ENCODE measurements at places on chromosomes 12 and 14.
A peak's percentile ranks its signal among the peaks of the same experiment; 100 is the strongest.

DNA sequence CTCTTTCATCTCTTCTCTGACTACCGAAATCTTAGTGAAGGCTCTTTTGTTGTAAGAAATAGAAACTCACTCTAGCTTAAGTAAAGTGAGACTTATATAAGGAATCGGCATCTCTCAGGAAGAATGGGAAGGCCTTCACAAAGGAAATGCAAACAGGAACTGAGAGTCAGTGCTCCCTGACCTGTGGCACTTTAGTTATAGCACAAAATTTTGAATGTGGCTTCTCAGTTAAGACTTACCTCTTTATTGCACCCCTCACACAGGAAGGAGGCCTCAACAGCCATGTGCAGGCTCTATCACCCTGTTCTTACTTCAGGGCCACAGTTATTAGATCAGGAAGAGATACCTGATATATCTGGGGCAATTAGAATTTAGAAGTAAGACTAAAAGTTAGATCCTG is 224.7 kb upstream of the EGLN3 start:
- DNase-seq = no peak

DNA sequence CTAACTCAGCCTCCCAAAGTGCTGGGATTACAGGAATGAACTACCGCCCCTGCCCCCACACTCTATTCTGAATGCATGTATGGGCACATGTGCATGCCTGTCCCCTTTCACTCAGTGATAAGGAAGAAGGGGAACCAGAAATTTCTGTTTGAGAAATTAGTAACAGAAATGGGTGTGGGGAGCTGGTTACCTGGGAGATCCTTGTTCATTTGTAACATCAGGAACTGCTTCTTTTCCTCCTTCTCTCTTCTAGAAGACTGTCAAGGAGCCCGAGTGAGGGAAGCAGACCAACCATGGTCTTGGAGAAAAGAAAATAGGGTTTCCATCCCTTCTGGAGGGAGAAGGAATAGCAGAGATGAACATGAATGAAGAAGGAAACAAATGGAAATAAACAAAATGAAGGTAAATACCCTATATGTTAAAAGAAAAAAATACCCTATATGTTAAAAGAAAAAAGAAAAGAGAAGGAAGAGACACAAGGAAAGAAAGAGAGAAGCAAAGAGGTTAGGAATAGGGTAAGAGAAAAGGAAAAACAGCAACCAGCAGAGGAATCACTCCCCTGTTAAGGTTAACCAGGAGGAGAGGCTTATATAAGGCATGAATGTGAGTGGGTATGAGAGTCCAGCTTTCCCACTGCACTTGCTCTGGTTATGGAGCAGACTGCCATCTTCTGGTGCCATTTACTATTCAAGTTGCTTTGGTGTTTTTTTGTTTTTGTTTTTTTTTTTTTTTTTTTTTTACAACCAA is 3.3 kb downstream of the PPP1R3E start:
- DNase-seq = no peak

DNA sequence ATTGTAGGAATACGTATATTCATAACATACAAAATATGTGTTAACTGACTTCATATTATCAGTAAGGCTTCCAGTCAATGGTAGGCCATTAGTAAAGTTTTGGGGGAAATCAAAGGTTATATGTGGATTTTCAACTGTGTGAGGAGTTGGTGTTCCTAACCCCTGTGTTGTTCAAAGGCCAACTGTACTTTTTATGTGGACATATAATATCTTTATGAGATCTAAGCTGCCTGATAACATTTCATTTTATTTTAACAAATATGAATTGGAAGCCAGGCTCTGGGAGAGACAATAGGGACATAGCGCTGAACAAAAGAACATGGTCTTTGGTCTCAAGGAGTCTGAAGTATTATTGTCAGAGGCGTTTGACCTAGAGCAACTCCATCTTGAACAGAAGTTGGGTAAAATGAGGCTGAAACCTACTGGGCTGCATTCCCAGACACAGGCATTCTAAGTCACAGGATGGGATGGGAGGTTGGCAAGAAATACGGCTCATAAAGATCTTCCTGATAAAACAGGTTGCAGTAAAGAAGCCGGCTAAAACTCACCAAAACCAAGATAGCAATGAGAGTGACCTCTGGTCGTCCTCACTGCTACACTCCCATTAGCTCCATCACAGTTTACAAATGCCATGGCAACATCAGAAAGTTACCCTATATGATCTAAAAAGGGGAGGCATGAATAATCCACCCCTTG is 147.2 kb downstream of the KSR2 start:
- DNase-seq = no peak

DNA sequence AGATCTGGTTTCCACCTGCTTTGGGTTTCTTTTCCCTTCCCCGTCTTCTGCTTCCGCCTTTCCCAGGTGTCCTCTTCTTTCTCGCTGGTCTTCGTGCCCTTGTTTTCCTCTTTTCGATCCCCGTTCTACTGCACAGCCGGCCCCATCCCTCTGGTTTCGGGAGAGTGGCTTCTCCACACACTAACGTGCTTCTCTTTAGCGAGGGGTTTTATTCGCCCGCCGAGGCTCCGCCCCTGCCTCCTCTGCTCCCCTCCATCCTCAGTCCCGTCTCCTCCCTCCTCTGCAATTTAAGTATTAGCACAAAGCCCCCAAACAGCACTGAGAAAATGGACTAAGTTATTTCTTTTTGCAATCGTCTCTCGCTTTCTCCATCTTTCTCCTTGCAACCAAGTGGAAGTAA is at the start of gene SLC7A8:
TSS of gene SLC7A8 (minus strand) at position 182 of the 400 bp plus-strand sequence. CDS start 746 bp downstream, outside the sequence.
- DNase-seq = peak; percentile 19

DNA sequence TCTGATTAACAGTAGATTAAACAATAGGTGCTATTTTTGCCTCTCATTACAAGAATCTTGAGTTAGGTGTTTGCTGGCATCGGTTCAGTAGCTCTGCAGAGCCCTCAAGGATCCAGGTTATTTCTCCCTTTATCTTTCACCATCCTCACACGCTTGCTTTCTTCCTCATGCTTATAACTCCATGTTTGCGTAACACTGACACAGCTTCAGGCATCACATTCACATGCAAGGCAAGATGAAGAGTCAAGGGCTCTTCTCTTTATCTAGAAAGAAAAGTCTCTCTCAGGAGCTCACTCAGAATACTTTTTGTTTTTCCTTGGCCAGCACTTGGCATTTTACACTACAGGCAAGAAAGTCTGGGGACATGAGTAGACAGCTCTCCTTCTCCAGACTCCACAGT is 24.2 kb upstream of the PTHLH start:
- no peak for DNase-seq

DNA sequence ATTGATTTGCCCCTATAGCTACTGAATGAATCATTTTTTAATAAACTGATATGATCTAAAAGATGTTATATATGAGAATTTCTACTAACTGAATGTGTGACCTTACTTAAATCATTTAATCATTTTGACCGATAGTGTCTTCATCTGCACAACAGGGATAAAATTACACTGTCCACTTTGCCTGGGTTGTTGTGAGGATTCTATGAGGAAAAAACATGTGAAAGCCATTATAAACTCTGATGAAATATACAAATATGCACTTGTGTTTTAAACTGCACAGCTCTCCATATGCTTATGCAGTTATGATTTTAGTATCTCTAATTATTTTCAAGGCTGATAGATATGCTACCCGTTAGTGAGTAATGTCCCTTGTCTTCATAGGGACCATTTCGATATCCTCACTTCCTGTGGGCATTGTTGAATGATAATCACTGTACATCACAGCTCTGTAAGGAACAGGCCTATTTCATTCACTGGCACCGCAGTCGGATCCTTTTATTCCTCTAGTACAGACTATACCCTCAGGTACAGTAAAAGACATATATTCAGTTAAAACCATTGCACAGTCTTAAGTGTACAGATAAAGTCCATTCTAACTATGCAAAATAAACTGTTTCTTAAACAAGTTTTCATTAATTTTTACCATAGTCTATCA is 88.7 kb upstream of the RAP1B start:
- DNase-seq = no peak

DNA sequence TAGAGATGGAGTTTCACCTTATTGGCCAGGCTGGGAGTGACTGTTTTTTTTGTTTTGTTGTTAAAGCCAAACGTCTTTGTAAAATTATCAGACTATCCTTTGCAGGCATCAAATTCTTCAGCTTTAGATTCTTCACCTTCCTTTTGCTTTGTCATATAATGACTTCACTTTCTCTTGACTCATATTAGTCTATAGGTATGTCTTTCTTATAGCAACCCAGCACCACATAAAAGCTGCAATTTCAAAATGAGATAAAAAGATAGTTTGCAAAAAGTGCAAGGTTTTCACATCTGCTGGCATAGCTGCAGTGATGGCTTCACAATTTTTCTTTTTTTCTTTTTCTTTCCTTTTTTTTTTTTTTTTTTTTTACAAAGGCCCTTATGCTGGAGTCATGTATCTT is 39.2 kb downstream of the COX16 start:
- no peak for DNase-seq

DNA sequence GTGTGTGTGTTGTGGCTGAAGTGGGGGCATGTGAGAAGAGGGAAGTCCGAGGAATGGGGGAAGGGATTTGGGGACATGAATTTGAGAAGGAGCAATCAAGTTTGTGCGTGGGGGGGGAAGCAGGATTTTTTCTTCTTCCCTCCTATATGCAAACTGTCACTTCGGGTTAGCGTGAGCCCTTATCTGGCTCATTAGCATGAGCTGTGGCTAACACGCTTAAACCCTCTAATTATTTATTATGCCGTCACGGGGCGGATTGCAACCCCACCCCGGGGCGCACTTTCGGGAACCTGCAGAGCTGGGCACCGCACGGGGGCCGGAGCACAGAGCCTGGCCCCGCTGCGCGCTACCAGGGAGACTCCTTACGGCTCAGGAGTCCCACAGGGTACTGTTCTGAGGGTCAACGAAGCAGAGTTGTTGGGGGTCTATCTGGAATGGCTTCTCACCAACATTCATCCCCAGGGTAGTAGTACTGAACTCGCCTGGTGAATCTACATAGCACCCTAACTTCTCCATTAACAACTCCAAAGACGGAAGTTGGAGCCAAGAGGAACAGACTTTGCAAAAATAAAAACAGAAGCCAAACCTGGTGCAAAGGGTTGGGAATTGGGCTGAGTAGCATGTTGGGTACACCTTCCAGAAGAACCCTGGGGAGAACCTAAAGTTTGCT is 6.4 kb upstream of the ASCL1 start:
- DNase-seq = no peak

DNA sequence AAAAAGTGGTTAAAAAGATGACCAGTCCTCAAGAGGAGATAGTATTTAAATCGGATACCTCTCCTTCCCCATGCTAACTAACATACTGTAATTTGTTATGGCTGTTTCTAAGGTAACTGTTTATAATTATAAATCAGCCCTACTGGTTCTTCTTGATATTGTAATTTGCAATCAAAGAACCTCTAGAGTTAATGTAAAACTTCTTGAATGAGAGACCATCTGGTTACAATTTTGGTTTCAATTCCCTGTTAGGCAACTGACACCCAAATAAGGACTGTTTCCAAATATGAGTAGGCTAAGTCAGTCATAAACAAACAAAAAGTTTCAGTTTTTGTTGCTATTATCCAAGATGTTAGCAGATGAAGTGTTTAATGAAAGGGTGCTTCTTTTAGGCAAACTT is 120.2 kb upstream of the DNM1L start:
- DNase-seq = no peak

- DNase-seq = no peak
Measured at GRCh38 chr12:123065676-123066383, 85.1 kb downstream of the PITPNM2 start.

DNA sequence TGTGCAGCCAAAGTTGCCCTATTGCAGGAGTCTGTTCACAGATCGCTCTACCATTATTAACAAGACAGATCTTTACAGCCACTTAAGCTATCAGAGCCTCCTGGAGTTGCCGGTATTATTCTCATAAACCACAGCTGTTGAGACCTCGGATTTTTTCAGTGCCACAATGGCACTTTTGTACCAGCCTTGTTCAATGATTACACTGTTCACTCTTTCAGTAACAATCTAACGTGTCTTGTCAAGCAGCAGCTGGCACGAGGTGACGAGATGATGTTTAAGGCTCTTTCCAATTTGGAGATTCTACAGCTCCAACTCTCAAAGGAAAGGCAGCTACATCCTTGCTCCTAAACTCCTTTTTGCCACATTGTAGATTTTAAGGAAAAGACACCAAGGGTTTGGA is 30.7 kb downstream of the LRIG3 start:
- DNase-seq = no peak

GRCh38 chr14:101017209-101017608 is 113.7 kb upstream of the RTL1 start:
- DNase-seq = no peak
